ENCODE measurements at places on chromosomes 2 and 18.

DNA sequence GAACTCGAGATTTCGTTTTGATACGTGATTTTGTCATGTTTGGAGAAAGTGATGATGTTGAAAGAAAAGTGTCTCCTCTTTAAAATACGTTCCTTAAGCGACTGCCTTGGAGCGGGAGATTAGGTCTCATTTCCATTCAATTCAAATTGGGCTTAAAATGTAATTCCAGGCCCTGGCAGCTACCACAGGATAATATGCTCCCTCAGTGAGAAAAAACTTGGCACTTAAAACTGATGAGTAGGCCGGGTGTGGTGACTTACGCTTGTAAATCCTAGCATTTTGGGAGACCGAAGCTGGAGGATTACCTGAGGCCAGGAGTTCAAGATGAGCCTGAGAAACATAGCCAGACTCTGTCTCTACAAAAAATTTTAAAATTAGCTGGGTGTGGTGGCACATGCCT, 146.3 kb upstream of the L3MBTL4 start:
- DNase-seq = no peak

DNA sequence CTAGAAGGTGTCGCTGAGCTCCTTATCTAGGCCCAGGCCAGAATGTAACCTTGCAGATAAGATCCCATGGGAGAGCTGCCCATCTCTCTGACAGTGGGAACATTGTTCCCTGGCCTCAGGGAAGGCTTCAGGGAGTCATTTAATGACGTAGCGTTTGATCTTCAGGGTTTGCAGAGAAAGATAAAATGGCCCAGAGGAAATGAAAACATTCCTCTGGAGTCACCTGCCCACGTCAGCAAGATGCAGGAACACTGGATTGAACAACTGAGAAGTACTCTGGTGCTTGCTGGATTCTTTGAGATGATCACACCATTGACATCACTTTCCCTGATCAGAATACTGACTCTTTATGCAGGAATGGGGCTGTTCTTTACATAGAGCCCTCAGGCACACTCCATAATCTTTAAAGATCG, 51.6 kb downstream of the MAPK4 start:
- no peak for DNase-seq

DNA sequence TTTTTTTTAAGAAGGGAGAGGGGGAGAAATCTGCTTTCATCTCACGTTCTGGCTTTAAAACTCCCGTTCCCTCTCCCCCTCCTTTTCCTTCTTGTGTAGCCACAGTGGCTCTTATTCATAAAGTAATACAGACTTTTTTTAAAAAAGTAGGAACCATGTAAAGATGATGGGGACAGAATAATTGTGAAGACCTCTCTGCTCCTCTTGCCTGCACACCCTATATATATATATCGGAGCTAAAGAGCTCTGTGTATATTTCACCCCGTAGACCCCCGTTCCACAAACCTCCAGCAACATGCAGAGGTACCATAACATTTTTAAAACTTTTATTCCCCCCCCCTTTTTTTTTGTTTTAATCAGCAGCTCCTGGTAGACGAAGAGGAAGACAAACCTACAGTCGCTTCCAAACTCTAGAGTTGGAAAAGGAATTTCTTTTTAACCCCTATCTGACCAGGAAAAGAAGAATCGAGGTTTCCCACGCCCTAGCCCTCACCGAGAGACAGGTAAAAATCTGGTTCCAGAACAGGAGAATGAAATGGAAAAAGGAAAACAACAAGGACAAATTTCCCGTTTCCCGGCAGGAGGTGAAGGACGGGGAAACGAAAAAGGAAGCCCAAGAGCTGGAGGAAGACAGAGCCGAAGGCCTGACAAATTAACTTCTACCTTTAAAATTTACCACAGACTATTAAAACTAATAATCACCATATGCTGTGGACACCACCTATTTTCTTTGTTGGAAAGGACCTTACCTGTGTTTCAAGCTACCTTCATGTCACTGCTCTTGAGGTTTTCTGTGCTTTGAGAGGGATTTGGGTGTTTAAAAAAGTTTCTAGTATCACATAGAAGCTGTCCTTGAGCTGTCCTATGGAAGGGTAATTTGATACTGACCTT, 1.7 kb downstream of the HOXD8 start:
- DNase-seq = no peak

- DNase-seq = no peak
These were observed 351.6 kb downstream of the SOCS6 start for GRCh38 chr18:70640336-70640887.

DNA sequence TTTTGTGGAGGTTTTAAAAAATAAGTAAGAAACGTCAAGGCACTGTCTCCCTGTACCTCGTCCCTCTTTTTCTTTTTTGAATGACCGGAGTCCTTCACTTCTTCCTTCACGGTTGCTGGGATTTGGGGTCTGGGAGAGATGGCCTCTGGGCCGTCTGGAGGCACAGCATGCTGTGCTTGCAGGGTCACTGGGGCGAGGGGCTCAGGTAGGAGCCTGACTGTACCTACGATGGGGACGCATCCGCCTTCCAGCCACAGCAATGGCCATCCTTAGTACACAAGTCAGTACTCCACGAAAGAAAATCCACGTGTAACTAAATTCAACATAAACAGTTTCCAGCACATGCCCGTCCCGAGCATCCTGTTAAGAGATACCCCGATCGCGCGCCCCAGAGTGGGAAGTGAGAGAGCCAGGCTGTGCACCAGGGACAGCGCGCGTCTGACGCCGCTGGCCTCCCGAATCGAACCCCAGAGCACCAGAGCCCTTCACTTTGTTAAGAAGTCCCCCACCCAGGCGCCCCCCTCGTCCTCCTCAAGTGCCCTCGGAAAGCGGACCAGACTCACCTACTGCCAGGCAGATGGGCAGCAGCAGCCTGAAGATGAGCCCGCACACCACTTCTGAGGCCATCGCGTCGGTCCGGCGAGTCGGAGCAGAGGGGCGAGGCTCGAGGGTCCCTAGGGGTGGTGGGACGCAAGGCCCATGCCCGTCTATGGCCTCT, 1.2 kb downstream of the PIEZO2 start:
- no peak for DNase-seq

GRCh38 chr2:157290525-157290924, 33.0 kb downstream of the GALNT5 start:
- no peak for DNase-seq

DNA sequence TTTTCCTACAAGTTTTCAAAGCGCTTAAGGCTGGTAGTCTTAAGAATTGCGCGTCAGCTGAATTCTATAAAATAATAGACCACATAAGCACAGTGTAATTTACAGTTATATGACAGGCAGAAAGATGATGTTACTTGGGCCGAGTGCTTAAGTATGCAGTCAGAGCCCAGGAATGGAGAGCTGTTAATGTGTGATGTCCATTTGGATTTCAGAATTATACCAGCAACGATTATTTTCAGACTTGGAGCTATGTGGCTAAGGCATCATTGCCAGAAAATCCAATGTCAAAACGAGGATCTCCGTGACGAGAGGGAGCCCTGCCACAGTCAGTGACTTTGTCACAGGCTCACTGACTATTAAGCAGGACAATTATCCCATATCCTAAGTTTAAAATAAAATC, 3.4 kb downstream of the KLF7 start:
- no peak for DNase-seq

DNA sequence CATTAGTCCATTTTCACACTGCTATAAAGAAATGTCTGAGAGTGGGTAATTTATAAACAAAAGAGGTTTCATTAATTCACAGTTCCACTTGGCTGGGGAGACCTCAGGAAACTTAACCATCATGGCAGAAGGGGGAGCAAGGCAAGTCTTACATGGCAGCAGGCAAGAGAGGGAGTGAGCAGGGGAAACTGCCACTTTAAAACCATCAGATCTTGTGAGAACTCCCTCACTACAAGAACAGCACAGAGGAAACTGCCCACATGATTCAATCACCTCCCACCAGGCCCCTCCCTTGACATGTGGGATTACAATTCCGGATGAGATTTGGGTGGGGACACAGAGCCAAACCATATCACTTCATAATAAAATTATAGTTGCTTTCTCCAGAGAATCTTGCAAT, 365.5 kb upstream of the ID2 start:
- no peak for DNase-seq
